ENCODE measurements at places on chromosomes 11 and 22. TPM values are rescaled to one million over a fixed set of nuclear protein-coding genes. Genes with fewer than 3 reads are reported as not detected.

Gene CCDC157
- total RNA-seq = 4.9 TPM

Gene CPSF7
- 103 TPM for total RNA-seq

DNA sequence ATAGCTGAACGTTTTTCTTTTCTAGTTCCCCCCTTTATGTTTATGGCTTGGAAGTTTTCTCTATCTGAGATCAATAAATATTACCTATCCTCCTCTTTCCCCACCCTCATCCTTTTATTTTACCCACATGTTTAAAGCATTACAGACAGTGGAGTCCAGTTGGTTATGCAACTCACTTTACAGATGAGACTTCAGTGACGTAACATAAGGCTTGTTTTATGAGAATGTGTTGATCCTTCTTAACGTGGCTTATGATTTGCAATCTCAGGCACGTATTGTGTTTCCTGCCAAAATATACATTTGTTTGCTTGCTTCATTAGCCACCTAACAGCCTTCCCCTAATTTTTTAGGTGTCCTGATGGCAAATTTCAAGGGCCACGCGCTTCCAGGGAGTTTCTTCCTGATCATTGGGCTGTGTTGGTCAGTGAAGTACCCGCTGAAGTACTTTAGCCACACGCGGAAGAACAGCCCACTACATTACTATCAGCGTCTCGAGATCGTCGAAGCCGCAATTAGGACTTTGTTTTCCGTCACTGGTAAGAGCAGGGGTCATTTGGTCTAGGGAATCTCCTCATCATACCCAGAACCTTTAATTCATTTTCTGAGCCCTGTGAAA, 36.6 kb downstream of the TMEM45B start:
- DNase-seq = no peak

GRCh38 chr11:57798905-57799559, 37.4 kb downstream of the CTNND1 start:
- no peak for DNase-seq
